ENCODE measurements at places on chromosomes 7 and 10. TPM values are rescaled to one million over a fixed set of nuclear protein-coding genes. Genes with fewer than 3 reads are reported as not detected.

DNA sequence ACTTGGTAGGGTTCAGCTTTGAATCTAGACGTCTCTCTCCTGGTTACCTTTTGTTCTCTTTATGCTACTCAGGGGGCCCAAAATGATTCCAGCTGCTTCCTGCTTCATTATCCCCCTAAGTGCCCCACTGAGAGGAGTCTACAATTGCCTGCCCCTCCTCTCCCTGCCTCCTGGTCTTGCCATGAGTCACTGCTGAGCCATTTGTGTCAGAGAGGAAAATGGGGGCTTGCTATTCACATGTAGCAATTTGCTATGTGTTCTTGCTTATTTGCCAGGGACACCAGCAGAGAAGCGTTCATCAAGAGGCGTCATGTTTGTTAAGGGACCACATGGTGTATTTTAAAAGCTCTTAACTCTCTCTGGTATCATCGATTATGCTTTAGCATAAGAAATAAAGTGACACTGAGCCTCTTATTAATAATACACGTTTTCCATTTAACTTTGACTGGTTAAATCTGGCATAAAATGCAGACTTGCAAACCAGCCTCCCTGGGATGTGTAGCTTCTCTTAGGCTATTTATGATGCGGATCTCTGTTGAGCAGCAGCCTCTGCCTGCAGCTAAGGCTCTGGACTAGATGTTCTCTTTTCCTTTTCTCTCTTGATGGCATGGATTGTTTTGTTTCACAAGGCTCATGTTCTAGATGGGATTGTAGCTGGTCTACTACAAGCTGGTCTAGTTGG is 239.3 kb downstream of the AUTS2 start:
- peak; percentile 98 for DNase-seq

- no peak for DNase-seq
These were observed 204.7 kb downstream of the SEMA3D start for GRCh38 chr7:84982199-84982598.

DNA sequence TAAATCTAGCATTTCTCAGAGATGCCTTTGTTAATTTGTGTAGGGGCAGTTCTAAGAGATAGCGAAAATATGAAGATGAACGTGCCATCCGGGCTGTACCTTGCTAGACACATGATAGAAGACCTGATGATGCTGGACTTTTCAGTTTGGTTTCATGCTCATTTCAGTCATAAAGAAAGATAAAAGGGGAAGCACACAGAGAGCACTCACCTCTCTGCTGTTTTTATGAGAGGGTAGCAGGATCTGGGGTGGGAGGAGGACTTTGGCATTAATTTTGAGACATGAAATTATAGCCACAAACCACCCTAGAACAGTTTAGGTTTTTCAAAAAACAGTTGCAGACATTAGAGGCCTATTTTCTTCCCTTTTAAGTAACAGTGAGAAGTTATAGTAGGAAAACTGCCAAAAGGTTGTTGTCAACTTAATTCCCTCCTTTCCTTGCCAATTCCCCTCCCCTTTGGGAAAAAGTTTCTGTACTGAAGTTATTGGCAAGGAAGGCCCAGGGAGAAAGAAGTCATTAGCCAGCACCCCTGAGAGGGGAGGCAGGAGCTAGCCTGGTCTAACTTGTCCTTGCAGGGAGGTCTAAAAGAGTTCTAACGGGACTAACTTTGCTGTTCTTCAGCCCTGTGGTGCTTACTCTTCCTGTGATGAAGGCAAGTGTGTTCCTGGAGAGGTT is 2.6 kb downstream of the ST7 start:
- peak; percentile 3 for DNase-seq

- DNase-seq: no peak
These were observed 78.3 kb upstream of the FZD8 start for GRCh38 chr10:35720366-35720765.

DNA sequence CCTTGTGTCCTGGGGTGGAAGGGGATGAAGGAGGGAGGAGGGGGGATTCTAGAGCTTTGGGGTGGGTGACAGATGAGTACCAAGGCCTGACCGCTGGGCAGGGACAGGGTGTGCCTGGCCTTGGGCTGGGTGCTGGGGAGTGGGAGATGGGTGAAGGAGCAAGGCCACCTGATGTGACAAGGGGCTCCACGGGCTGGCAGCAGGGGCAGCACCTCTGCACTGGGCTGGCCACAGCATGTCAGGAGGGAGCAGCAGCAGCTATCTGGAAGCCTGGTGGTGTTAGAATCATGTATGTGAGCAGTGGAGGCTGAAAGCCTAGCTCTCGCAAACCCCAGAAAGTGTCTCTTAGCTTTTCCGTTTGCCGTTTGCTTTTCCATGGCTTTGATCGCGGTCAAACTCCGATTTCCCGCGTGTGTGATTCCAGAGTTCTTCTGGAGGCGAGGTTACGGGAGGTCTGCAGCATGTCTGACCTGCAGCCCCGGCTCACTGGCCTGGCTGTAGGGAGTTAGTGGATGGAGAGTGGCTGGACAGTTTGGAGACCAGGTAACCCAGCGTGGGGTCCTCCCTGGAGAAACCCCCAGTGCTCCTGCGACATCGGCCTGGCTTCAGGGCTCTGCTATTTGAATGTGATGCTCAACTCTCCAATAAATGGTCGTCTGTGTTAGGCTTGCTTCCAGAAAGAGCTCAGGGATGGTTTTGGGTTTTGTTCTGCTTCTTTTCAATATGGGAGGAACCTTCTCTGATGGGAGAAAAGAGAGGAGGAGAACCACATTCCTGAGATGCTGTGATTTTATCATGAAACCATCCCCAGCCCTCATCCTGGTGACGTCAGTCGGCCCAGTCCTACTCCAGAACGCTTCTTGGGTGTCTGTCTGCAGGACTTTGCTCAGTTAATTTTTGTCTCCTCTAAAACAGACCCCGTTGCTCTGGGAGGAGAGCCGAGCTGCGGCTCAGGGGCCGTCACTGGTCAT is 105.5 kb downstream of the CUX1 start:
- no peak for DNase-seq

DNA sequence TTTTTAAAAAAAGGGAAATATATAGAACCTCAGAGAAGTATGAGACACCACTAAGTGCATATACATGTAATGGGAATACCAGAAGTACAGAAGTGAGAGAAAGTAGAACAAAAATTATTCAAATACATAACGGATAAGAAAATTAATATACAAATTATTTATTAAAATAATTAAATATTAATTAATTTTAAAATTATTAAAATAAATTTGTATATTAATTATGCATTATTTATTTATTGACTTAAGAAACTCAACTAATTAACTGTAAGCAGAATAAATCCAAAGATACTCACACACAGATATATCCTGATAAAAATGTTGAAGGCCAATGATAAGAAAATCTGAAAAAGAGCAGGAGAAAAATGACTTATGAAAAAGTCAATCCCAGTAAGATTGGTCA is 1333.5 kb upstream of the CELF2 start:
- DNase-seq: no peak

GRCh38 chr7:68998136-68998535 is 600.1 kb upstream of the AUTS2 start:
- DNase-seq: no peak

DNA sequence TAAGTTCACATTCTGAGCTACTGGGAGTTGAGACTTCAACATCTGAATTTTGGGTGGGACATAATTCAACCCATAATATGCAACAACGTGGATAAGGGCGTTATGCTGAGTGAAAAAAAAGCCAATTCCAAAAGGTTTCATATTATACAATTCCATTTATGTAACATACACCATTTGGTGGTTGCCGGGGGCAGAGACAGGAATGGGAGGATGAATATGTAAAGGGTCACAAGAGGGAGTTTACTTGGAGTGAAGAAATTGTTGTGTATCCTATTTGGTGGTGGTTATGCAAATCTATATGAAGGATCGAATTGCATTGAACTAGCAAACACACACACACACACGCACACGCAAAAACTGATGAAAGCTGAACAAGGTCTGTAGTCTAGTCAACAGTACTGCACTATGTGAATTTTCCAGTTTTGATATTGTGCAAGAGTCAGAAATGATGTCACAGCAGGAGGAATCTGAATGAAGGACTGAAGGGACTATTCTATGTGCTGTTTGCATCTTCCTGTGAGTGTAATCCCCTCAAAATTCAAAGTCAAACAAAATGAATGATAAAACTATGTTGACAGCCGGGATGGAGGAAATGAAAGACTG is 249.2 kb upstream of the HABP2 start:
- peak; percentile 18 for DNase-seq

- DNase-seq: no peak
These were observed 10.6 kb downstream of the DNAJB6 start for GRCh38 chr7:157347217-157347904.

Gene AVL9
- total RNA-seq: 40.3 TPM

Gene TMEM139
- total RNA-seq: not detected

All from A673 (cell line).